ENCODE measurements at places on chromosomes 5 and 9.

DNA sequence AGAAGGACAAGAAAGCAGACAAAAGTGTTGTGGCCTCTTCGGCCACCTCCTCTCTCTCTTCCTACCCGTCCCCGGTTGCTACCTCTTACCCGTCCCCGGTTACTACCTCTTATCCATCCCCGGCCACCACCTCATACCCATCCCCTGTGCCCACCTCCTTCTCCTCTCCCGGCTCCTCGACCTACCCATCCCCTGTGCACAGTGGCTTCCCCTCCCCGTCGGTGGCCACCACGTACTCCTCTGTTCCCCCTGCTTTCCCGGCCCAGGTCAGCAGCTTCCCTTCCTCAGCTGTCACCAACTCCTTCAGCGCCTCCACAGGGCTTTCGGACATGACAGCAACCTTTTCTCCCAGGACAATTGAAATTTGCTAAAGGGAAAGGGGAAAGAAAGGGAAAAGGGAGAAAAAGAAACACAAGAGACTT lies 2.4 kb downstream of the EGR1 start:
- DNase-seq = no peak

DNA sequence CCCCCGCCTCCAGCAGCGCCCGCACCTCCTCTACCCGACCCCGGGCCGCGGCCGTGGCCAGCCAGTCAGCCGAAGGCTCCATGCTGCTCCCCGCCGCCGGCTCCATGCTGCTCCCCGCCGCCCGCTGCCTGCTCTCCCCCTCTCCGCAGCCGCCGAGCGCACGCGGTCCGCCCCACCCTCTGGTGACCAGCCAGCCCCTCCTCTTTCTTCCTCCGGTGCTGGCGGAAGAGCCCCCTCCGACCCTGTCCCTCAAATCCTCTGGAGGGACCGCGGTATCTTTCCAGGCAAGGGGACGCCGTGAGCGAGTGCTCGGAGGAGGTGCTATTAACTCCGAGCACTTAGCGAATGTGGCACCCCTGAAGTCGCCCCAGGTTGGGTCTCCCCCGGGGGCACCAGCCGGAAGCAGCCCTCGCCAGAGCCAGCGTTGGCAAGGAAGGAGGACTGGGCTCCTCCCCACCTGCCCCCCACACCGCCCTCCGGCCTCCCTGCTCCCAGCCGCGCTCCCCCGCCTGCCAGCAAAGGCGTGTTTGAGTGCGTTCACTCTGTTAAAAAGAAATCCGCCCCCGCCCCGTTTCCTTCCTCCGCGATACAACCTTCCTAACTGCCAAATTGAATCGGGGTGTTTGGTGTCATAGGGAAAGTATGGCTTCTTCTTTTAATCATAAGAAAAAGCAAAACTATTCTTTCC lies 19.3 kb downstream of the CDKN2A start:
- no peak for DNase-seq

GRCh38 chr5:6568889-6569288 lies 64.0 kb downstream of the NSUN2 start:
- DNase-seq = no peak

GRCh38 chr9:1046639-1047572 lies 3.3 kb upstream of the DMRT2 start:
- no peak for DNase-seq

GRCh38 chr9:89919171-89919681 lies 314.4 kb downstream of the GADD45G start:
- no peak for DNase-seq

Data from HS-27A (cell line).